ENCODE measurements at places on chromosomes 7 and 10. TPM values are rescaled to one million over a fixed set of nuclear protein-coding genes. Genes with fewer than 3 reads are reported as not detected.

Gene ASB10
- total RNA-seq, result not detected

Gene SCART1
- 3.3 TPM for total RNA-seq

Gene DNAJC12
- total RNA-seq, result 2.5 TPM

Gene EZH2
- total RNA-seq, result 14.1 TPM

Gene ADRB1
- not detected for total RNA-seq

Gene TRPV5
- not detected for total RNA-seq

Gene POLD2
- 104 TPM for total RNA-seq

Gene CPVL
- total RNA-seq, result 0.13 TPM

Gene SEMA3C
- total RNA-seq, result 39.1 TPM

Gene NXPH1
- not detected for total RNA-seq

Gene NPY4R2
- not detected for total RNA-seq

Gene CALML3
- not detected for total RNA-seq

Gene LRRC61
- not detected for total RNA-seq

Gene ACBD7
- 4.8 TPM for total RNA-seq

Gene SSC4D
- 0.56 TPM for total RNA-seq

Gene ZPBP
- total RNA-seq, result not detected

Gene OPN4
- total RNA-seq, result not detected

Gene MRC1
- 0.37 TPM for total RNA-seq

Gene CPXM2
- 99.2 TPM for total RNA-seq

Gene WEE2
- not detected for total RNA-seq

Gene GPR26
- total RNA-seq, result not detected

Gene TMEM196
- not detected for total RNA-seq

Gene CFAP70
- 1.6 TPM for total RNA-seq

Gene FKBP6
- not detected for total RNA-seq
